ENCODE measurements at places on chromosomes 3 and 15.

GRCh38 chr3:77376511-77376910 is 336.6 kb downstream of the ROBO2 start:
- no peak for DNase-seq

DNA sequence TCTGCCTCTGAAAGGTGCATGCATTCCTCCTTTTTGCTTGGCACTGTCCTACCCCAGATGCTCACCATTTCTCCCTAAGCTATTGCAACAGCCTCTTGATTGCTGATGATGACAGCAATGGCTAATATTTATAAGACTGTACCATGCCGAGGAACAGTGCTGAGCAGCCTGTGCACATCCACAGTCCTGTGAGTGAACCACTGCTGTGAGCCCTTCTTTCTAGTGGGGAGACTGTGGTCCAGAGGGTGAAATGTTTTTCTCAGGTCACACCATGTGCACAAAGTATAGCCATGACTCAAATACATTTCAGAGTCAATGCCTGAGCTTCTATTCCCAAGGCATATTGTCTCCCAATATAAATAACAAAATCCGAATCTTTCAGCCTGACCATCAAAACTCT is 231.2 kb upstream of the LRTM1 start:
- no peak for DNase-seq

- no peak for DNase-seq
Measured at GRCh38 chr3:30203301-30203700, 403.1 kb upstream of the TGFBR2 start.

- DNase-seq: no peak
Measured at GRCh38 chr15:91855684-91856489, 2.4 kb downstream of the SLCO3A1 start.

- no peak for DNase-seq
Measured at GRCh38 chr3:177750436-177750835, 553.2 kb upstream of the TBL1XR1 start.

DNA sequence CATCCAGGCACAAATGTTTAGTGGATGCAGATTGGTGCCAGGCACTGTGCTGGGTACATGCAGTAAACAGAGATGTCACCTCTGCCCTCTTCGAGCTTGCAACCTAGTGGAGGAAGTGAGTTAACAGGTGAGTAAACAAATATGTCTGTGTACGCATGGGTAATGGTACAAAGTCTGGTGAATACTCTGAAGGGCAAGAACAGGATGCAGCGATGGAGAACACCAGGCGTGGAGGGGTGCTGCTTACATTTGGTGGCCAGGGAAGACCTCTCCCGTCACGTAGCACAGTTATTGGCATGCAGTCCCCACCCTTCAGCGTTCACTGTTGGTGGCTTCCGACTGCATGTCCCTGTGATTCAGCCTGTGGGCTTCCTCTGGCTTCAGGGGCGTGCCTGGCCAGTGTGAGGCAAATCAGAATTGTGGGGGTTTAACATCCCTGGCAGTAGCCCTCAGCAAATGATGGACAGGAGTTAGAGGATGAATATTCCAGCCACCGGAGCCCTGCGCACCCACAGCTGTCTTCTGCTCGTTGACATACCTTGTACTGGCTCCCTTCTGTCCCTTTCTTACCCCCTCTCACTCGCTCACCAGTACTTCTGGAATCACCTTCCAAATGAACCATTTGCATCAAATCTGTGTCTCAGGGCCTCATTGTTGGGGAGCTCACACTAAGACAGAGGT is 9.1 kb upstream of the HDAC11 start:
- peak; percentile 64 for DNase-seq
